Stomach (tissue), 19 donors: ENCODE measurements at places on chromosomes 5 and 9. TPM values are rescaled to one million over a fixed set of nuclear protein-coding genes. Genes with fewer than 3 reads are reported as not detected.

TAS2R1 gene
- total RNA-seq: not detected

ITGA2 gene
- total RNA-seq: 2.2 TPM

- DNase-seq: no peak
Observed at GRCh38 chr9:85216601-85217000, 525.2 kb downstream of the AGTPBP1 start.

- DNase-seq: no peak
Observed at GRCh38 chr9:135084262-135084661, 3.2 kb upstream of the OLFM1 start.

GRCh38 chr9:98852460-98852734 is 44.9 kb downstream of the GALNT12 start:
- DNase-seq: no peak

GRCh38 chr5:173392172-173392571 is 64.0 kb upstream of the STC2 start:
- DNase-seq: no peak

DNA sequence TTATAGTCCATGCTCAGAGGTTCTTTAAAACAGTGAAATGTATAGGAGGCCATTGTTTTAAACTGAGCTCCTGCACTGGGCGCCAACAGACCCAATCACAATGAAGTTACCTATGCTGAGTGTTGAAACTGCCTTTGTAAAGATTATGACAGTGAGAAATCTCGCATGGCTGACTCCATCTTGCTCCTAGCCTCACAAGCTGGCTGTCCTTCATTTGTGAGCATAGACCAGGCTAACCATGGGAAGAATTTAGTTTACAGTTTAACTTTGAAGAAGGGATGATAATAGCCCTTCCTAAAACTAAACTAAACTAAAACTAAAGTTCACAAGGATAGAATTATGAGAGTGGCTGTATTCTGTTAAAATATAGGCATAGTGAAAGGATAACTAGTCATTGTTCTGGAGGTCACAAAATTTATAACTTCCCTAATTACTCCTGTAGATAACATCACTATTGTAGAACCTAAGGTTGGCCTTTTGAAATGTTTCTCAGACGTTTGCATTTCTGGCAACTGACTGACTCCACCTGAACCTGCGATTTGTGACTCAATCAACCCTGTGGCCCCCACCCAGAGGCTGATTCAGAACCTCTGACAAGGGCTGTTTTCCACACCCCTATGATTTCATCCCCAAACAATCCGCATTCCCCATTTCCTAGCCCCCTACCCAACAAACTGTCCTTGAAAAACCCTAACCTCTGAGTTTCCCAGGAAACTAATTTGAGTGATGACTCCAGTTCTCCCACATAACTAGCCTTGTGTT is 59.1 kb downstream of the HMHB1 start:
- no peak for DNase-seq

DNA sequence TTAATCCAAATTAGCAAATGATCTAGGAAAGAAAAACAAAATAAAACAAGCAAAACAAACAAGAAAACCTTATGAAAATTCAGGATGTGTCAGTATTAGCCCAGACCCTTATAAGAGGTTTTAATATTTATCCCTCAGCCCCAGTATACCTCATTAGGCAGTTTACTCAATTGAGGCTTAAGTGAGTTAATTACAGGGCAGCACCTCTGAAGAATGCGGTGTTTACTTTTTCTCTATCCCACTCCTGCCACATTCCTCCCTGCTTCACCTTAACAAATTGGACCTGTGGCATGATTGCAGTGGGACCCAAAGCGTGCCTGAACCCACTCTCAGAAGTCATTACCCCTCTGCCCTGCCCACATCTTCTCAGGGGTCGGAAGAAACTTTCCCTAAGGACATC is 67.1 kb downstream of the SIL1 start:
- DNase-seq: no peak

GRCh38 chr9:137499858-137500661 is 40.9 kb upstream of the NSMF start:
- no peak for DNase-seq

DNA sequence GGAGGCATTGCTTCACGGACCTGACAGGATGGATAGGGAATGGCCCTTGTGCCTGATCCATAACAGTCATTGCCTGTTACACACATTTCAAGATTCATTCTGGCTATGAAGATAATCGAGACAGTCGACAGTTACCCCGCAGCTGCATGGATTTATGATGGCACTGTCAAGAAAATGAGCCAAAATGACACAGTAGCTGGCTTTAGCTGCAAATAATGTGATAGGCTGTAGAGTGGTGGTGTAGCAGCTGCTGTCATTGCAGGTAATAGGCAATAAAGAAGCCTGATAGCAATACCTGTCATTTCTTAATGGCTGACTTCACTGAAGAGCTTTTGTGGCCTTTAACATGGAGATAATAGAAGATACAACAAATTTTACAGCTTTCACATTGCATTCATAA is 1085.2 kb upstream of the ARRDC3 start:
- DNase-seq: no peak
